ENCODE measurements at places on chromosomes 13 and 19.

GRCh38 chr13:30234619-30235162, 72.7 kb downstream of the KATNAL1 start:
- no peak for DNase-seq

- DNase-seq = no peak
Observed at GRCh38 chr13:74132152-74132775, 1.9 kb downstream of the KLF12 start.

GRCh38 chr19:30881930-30882329, 467.3 kb downstream of the TSHZ3 start:
- DNase-seq = peak; percentile 71

DNA sequence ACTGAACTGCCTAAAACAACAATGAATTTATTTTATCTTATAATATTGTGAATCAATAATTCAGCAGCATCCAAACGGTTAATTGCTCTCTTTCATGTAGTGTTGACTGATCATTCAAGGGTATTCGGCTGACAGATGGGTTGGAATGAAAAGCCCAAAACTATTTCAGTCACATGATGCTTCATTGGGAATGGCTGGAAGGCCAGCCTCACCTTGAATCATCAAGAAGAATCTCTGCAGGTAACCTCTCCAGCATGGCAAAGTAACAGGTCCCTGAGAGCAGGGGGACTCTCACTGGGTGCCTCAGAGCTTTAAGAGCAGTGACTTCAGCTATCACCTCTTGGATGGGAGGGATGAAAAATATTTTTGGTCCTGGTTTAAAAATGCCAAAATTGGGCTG, 1395.7 kb downstream of the OLFM4 start:
- DNase-seq = no peak

DNA sequence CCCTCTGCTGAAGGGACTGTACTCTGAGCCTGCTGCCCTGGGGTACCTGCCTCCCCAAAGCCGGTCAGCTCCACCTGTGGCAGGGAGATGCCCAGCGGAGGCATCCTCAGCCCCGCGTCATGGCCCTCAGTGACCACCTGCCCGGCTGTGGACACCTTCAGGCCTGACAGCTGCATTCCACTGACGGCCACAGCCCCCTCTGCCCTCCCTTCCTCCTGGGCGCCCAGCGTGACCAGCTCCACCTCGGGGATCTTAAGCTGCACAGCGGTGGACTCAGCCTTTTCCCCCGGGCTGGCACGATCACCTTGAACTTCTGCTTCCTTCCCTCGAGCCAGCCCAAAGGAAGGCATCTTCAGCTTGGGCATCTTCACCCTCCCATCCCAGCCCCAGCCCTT, 4.8 kb upstream of the HIPK4 start:
- no peak for DNase-seq

- DNase-seq = no peak
Observed at GRCh38 chr13:36341718-36342117, 4.5 kb downstream of the SPART start.

DNA sequence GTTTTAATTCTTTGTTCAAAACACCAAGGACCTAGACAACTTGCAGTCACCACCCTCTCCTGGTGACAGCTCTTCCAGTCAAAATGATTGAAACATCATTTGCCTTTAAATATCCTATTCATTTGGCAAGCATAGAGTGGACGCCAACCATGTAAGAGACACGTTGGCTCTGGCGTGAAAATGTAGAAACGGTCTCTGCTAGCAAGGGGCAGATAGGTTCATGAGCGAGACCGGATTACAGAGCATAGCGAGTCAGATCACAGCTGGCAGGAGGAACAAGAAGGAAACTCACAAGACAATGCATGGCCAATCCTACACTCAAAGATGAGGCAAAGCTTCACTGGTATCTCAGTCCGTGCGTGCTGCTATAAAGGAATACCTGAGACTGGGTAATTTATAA, 759.5 kb downstream of the UQCRFS1 start:
- no peak for DNase-seq

- DNase-seq = peak; percentile 30
Observed at GRCh38 chr13:108915095-108915633, 285.8 kb downstream of the MYO16 start.

GRCh38 chr19:3062165-3063105, at the start of gene TLE5:
Gene TLE5, minus strand, starts transcription at chr19:3062495. Its CDS starts 295 bp downstream, at chr19:3062200.
- peak; percentile 35 for DNase-seq

- peak; percentile 94 for DNase-seq
Observed at GRCh38 chr13:32538143-32538620, 413 bp downstream of the N4BP2L2 start.

DNA sequence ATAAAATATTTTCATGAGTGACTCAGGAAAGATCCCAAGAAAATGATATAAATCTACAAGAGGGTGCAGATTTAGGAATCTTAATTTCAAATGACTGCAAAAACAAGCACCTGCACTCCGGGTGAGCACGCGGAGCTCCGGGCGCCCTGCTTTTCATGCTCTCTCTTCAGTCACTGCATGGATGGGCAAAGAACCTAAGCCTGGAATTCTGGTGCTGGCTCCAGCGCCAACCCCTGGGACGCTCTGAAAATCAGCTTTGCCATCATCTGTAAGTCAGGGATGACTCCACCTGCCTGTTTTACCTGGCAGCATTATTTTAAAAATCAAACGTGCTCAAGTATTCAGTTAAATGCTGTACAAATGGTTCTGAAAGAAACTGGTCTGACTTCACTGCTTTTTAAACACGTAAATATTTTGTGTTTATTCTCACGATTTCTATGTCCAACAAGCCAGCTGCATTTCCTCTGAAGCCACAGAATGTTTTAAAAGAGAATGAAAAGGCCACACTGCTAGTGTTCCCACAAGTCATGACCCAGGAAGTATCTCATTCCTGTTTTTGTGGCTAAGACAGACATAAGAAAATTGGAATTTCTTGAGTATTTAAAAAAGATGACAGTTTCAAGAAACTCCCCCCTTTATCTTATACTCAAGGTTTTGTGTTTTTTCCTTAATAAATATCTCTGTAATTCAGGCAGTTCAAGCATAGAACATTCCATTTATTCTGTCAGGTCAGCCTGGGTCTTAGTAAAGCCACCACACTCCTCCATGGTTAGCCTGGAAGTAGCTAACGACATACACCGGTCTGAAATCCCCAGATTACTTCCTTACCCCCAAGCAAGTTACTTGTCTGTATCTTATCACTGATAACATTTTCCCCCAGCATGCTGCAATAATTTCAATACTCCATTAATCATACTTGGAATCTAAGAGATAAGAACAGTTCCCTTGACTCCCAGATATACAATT, 81.1 kb downstream of the COL4A1 start:
- no peak for DNase-seq

DNA sequence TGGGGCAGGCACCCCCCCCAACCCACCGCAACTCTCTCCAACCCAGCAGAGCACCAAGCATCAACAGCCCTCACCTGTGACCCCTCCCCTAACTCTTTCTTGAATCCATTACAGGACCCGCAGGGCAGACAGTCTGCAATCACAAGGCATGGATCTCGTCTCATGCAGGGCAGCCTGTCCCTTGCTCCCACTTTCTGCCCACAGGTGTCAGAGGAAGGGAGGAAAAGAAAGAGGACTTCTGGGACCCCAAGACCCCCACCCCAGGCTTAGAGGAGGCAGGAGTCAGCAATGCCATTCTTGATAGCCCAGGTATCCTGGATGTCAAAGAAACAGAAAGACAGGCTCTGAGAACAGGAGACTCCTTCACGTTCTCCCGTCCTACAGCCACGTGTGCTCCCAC, 47.4 kb upstream of the TUBGCP3 start:
- no peak for DNase-seq

GRCh38 chr19:39833464-39834286, at the start of gene DYRK1B:
Gene DYRK1B, minus strand, starts transcription at chr19:39834162. Its CDS starts 2,295 bp downstream, at chr19:39831867.
- DNase-seq = peak; percentile 98

- DNase-seq = peak; percentile 98
Observed at GRCh38 chr19:48967346-48968178, 2.5 kb downstream of the FTL start.

- no peak for DNase-seq
Observed at GRCh38 chr19:39074205-39074692, 9.9 kb upstream of the ACP7 start.

DNA sequence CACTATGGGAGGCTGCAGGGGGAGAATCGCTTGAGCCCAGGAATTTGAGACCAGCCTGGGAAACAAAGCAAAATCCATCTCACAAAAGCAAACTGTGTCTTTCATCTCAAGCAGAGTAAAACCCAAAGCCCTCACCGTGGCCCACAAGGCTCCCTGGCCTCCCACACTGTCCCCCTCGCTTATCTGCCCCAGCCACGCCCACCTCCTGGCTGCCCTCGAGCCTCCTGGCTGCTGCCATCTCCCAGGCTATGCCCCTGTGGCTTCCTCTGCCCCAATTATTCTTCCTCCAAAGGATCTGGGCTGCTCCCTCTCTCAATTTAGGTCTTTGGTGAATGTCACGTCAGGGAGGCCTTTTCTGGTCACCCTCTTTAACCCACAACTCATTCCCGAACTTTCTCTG, 3.6 kb downstream of the RABAC1 start:
- no peak for DNase-seq

- DNase-seq = no peak
Observed at GRCh38 chr13:73657821-73658540, 476.2 kb downstream of the KLF12 start.

DNA sequence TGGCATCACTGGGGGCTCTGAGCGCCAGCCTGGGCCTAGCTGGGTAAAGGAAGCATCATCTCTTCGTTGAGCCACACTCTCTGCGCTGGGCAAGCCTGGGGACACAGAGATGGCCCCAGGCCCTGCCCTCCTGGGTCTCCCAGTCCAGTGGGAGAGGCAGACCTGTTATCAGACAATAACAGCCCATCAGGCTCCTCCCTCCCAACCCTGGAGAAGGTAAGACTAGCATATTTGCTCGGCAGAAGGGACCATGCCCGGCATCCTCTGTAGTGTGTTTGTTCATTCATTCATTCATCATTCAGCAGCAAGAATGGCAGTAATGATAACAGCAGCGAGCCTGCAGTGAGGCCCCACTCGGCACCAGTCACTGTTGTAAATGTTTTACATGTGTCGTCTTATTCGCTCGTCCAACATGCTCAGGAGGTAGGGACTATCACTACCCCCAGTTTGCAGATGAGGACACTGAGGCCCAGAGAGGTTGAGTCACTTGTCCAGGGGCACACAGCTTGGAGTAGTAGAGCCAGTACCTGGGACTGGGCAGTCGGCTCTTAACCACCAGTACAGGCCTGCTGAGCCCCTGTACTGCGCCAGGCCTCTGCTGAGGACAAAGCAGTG, 33.2 kb downstream of the PAK4 start:
- DNase-seq = no peak

GRCh38 chr13:34103854-34104253, 285.9 kb downstream of the RFC3 start:
- no peak for DNase-seq

DNA sequence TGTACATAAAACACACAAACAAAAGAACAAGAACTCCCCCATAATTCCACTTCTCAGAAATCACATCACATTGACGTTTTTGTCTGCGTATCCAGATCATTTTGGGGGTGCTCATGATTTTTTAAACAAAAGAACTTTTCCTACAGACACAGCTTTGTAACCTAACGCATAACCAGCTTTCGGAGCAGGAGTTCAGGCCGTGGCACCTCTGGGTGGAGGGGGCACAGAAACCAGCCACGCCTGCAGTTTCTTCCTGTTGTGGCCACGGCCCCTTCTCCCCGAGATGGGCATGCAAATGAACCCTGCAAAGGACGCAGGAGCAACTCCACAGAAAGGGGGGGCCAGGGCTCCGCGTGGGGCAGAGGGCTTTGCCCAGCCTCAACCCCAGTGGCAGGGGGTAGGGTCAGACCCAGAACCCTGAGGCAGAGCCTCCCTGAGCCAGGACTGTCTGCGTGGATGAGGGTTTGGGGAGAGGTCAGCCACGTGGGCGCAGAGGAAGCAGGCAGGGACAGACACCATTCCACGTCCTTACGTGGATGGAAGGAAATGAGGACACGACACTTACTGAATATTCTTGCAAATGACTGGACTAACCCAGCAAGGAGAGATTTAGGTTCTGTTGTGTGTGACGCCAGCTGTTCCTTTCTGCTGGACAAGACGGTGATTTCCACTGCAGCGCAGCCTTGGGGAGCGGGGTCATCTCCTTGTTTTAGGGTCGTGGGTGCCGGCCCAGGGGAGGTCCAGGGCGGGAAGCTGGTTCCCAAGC, 64.4 kb downstream of the RASA3 start:
- DNase-seq = peak; percentile 68

DNA sequence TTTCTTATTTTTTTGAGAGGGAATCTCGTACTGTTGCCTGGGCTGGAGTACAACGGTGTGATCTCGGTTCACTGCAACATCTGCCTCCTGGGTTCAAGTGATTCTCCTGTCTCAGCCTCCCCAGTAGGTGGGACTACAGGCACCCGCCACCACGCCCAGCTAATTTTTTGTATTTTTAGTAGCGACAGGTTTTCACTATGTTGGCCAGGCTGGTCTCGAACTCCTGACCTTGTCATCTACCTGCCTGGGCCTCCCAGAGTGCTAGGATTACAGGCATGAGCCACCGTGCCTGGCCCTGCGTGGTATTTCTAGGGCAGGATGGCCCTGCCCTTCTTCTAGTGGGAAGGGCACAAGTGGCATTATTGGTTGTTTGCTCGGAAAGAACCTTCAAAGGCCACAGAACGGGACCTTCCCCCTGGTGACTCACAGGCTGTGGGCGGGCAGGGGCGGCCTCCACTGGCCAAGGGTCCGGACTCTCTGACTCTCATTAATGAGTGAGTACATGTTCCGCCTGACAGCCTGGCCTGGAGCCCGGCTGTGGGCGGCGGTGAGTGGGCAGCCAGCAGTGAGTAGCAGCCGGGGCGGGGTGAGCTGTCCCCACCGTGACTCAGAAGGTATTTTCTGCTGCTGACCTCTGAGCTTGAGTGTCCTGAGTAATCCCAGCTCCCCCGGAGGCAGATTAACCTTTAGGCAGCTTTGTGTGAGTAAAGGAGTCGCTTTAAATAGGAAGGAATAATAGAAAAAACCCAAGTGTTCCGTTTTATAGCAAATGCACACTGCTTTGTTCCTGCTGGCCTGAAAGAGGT, 5.1 kb downstream of the DOT1L start:
- peak; percentile 100 for DNase-seq

GRCh38 chr13:28493740-28494503, 1.0 kb downstream of the FLT1 start:
- DNase-seq = peak; percentile 61

DNA sequence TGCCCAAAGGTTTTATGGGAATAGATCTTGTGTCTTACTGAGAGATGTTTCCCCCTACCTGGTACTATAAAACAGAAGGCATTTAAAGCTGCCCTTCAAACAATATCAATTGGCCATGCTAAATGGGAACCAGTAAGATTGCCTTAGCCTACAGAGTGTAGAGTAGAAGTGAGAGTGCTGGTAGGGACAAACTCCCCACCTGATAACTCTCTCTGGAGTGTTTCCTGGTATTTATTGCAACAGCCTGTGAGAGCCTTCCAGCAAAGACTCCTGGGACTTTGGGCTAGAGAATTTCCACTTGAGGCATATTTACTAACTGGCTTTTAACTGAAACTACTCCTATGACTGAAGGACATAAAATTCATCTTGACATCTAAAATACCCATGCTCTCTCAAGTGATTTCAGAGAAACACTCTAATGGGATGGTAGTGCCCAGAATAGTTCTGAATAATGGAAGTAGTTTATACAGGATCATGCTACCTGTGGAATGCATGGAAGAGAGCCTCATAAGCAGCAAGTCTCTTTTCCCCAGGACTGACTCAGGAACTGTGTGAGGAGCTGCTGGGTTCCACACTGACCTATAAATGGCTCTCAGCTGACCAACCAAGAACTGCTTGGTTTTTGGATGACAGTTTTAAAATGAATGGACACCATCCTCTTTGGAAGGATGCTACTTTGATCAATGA, 132.7 kb upstream of the SLITRK5 start:
- no peak for DNase-seq

GRCh38 chr13:43865892-43866291, 13.6 kb downstream of the CCDC122 start:
- no peak for DNase-seq

GRCh38 chr13:62035981-62036380, 620.3 kb upstream of the PCDH20 start:
- no peak for DNase-seq
